ENCODE measurements at places on chromosomes 1 and 21.

GRCh38 chr1:7651203-7651602 is 119.9 kb upstream of the VAMP3 start:
- no peak for DNase-seq

- DNase-seq: no peak
Observed at GRCh38 chr1:188641566-188642211, 1812.9 kb downstream of the PLA2G4A start.

DNA sequence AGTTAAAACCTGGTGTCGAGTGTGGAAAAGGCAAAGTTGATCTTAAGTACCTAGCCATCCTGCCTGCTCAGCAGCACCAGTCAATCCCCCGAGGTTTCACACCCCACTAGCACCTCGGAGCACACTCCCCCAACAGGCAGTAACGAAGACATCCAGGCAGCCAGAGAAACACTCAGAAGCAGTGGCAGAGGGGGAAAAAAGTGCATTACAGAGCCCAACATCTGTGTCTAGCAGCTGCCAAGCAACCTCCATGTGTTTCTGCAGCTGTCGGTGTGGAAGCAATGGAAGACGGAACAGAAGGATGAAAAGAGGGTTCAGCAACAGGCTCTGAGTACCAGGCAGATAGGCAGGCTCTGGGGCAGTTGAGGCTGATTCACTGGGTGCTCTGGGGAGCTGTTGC is 73.4 kb upstream of the PROX1 start:
- DNase-seq: no peak

- DNase-seq: no peak
Observed at GRCh38 chr1:84936116-84936810, 43.3 kb upstream of the LPAR3 start.

DNA sequence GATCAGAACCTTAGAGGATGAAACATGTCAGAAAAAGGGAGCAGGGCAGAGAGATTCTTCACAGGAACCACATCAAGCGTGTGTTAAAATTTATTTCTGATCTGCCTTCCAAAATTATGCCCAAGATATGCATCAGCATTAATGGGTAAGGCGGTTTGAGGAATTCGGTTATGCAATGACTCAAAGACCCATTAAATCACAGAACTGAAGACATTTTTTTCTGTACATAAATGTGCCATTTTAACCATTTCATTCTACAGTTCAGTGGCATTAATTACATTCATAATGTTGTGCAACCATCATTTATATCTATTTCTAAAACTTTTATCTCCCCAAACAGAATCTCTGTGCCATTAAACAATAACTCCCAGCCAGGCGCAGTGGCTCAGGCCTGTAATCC is 43.4 kb downstream of the CNST start:
- no peak for DNase-seq

- DNase-seq: no peak
Observed at GRCh38 chr1:246482805-246483568, 24.1 kb downstream of the SMYD3 start.

DNA sequence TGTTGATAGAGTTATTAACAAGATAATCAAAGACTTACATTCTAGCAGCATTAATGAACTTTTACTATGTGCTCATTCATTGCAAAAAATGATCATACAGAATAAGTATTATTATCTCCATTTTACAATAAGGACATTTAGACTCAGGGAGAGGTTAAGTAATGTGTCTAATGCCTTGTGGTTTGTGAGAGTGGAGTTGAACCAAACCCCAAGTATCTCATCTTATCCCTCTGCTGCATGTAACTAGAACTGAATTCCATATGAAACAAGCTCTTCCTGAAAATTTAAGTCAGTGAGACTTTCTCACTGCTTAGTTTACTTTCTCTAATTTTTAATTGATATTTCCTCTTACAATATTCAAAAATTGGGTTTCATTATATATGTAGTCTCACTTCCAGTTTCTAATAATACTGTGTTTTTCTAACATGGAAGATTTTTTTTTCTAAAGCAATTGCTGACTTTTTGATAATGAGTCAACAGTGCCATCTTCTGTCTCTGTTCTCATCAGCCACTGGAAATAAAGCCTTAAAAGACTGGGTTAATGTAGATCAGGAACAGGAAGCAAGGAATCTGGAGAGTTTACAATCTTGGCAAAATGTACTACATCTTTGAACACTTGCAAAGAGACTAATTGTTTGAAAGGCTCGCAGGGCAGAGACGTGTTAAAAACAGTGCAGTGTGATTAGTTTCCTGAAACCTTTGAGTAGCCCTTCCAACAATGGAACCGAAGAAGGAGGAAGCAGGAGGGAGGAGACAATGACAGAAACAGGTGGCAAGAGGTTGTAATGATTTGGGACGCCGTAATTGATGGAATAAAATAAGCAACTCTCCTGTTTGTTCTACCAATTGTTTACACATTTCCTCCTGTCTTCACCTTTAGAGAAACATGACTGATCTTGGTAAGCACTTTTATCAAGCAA is 567.6 kb downstream of the MRPL39 start:
- DNase-seq: no peak

GRCh38 chr1:17728123-17728712 is 26.9 kb upstream of the ACTL8 start:
- no peak for DNase-seq

DNA sequence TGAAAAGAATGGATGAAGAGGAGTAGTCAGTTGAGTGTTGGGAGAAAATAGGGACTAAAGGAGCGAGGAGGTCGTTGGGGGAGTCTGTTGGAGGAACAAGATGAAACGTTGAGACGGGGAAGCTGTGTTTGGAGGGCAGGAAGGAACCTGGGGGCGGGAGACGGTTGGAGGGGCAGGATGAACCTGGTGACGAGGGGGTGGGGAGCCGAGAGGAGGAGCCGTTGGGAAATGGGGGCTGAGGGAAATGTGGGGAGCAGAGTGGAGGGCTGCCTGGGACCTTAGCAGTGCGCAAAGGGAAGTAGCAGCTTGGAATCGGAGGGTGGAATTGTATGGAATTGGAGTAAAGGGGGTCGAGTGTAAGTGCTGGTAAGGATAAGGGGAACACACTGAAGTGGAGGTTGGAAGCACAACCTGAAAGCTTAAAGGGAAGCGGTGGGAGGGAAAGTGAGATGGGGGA is 630 bp downstream of the MTF2 start:
- no peak for DNase-seq

DNA sequence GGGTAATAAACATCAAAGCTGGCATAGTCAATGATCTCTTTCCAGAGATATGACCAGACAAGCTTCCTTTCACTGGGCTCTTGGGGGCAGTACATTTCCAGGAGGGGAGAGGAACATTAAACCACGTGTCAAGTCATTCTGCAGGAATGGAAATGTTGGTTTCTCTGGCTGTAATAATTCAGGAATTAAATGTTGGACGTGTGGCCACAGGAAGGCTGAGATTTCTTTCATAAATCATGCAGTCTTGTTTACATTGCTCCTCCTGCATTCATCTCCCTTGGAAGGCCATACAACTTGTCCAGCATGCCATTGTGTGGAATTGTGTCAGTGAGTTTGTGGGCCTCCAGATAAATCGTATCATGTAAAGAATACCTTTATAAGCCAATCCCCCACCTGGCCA is 259.2 kb downstream of the ADGRL2 start:
- no peak for DNase-seq

DNA sequence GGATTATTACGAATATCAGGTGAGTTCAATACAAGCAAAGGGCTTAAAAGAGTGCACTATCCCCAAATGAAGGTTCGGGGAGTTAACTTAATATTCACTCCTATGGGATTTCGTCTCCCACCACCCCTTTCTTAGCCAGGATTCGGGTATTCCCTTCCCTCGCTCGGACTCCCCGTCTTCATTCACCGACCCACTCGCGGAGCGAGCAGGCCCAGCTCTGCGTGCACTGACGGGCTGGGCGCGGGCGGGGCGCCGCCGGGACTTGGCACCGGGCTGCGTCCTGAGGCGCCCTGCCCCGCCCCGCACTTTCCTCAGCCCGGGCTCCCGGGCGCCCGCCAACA is 7.7 kb upstream of the MPZL1 start:
- DNase-seq: peak; percentile 68

- no peak for DNase-seq
Observed at GRCh38 chr1:7922301-7922700, 18.3 kb downstream of the TNFRSF9 start.

DNA sequence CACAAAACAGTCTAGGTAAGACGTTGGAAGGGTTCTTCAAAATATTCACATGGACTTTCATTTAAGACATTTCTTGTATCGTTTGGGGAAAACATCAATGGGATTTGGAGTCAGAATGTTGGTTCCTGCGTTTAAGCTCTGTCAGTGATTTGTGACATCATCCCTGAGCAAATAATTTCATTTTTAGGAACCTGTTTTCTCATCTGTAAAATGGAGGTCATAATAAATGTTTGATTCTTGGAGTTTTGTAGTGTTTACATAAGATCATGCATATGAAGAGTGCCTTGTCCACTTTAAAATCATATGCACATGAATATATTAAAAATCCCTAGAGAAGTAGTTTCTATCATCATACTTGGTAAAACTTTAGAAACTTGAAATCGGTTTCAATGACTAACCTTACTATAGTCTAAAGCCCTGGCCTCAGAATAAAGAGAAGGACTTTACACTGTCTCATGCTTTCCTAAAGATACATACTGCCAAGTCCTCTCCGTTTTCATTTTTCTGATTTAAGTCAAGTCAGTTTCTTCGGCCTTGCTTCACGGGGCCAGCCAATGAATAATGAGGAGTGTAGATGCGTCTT is 178.4 kb downstream of the ADSS2 start:
- DNase-seq: no peak

GRCh38 chr1:110200666-110201065 is 9.4 kb upstream of the KCNC4 start:
- DNase-seq: no peak

DNA sequence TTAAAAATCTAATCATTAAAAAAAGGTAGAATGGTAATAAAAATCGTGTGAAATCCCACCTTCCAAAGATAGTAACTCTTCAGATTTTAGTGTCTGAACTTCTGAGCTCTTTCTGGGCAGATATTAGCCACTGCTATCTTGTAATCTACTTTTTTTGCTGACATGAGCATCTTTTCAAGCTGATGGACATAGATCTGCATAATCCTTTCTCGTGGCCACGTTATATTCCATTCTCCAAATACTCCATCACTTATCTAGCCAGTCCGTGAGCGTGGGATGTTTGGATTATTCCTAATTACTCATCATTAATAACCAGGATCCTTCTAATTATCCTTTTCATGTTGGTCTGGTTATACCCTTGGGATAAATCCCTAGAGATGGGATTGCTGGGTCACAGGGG is 254.2 kb upstream of the VAMP3 start:
- no peak for DNase-seq

DNA sequence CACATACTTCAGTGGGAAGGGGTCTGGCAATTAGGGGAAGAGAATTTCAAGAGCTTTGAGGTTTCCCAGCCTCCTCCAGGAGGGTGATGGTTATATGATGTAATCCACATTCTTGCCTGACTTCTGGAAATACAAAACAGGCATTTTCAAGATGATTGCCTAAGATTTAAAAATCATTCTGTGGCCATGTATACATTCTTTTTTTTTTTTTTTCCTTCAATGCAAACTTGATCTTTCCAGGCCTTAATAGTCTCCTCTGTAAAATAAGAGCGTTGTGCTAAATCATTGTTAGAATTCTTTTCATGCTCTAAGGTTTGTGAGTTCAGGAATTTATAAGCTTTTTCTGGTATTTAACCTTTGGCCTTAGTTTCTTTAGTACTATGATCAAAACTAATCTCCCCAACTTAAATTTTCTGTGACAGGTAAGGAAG is 192.3 kb upstream of the HMCN1 start:
- DNase-seq: no peak

GRCh38 chr21:33993286-33994231 is 78.0 kb upstream of the ATP5PO start:
- no peak for DNase-seq

DNA sequence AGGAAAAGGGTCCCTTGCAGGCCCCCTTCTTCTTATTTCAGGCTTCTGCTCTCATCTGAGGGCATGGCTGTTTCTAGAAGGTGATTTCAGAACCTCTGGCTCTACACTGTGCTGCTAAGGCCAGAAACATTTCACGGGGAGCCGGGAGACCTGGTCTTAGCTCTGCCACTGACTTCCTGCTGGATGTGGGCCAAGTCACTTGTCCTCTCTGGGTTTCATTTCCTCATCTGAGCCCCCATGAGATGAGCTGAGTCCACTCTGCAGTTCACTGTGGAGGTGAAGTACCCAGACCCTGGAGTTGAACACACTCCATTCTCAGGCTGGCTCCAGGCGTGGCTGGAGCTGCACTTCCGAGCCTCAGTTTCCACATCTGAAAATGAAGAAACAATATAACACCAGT is 2.1 kb downstream of the PADI1 start:
- no peak for DNase-seq

- no peak for DNase-seq
Observed at GRCh38 chr1:201563941-201564340, 25.0 kb downstream of the NAV1 start.

DNA sequence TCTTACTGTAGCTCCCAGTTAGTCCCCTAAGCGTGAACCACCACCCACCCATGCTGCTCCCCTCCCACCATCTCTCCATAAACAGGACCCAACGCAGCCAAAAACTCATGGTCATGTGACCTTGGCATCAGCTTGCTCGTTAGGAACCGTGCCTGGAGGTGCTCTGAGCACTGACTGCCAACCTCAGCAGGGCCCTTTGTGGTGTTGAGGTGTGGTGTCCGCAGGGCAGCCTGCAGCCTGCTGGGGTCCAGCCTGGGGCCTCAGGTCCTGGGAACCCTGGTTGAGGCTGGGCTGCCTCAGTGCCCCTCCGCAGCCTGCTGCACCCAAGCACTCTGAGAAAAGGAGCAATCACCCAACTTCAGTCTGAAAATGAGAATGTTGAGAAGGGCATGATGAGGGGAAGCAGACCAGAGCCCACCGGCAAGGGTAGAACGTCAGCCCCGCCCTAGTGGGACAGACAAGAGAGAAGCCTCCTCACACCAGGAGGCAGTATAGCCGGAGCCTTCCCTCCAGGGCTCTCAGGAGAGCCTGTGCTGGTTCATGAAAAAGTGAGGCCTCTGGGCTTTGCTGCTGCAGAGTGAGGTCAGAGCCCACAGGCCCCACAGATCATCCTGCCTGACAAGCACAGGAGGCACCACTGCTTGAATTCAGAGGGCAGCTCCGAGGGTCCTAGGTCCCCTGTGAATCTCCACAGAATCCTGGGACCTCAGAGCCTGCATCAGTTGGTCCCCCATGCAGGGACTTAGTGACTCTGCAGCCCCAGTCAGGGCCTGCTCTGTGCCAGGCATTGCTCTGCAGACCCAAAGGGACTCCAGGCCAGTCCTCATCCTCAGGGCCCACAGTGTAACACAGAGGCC is 4.9 kb upstream of the COL6A2 start:
- DNase-seq: no peak

DNA sequence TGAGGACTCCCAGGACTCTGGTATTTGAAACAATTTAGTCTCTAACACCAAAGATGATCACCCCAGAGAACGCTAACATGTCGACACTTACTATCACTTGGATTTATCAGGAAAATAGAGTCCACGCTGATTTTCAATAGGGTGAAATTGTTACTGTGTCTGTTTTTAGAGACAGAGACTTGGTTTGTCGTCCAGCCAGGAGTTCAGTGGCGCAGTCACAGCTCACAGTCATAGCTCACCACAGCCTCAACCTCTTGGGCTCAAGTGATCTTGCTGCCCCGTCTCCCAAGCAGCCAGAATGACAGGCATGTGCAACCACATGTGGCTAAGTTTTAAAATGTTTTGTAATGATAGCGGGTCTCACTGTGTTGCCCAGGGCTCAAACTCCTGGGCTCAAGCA is 5.3 kb downstream of the SSU72 start:
- no peak for DNase-seq

- DNase-seq: no peak
Observed at GRCh38 chr1:28010969-28011368, 51.2 kb downstream of the XKR8 start.
